Amniotic stem cell (primary cell): ENCODE measurements at places on chromosomes 3 and 15.

- DNase-seq, result no peak
These were observed 23.9 kb downstream of the GOLGA6L2 start for GRCh38 chr15:23422946-23423708.

GRCh38 chr3:88362428-88362827 is 212.7 kb downstream of the C3orf38 start:
- no peak for DNase-seq

DNA sequence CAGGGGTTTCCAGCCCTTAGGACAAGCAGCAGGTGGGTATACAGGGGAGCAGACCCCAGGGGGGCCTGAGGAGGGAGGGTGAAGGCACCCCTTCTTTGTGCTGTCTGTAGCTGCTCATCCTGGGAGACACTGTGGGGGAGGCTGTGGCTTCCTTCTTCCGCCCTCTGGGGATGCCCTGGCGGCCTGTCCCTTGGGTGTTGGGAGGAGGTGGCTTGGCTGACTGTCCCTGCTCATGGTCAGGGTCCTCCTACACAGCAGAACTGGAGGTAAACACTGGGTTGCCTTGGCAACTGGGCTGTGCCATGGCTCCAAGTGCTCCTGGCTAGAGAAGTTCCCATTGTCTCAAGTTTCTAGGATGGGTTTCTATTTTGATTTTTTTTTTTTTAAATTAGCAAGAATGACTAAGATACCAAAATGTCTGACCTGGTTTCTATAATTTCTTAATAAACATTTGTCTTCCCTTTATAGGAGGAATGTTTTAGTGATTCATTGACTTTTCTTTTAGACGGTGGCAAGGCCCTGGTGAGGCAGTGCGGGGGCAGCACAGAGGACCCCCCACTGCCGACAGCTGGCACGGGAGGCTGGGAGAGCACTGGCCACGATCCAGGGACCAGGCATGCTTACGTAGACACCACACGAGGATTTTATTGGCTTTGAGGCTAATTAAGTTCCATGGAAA is 12.4 kb downstream of the KLF13 start:
- no peak for DNase-seq

- DNase-seq, result no peak
These were observed 12.5 kb downstream of the CSK start for GRCh38 chr15:74794248-74794969.

GRCh38 chr15:62928242-62928999 is 114.1 kb upstream of the TPM1 start:
- peak; percentile 60 for DNase-seq

- DNase-seq, result no peak
These were observed 234.7 kb downstream of the NFKBIZ start for GRCh38 chr3:102084006-102084405.
